ENCODE measurements at places on chromosomes 7 and 10.

GRCh38 chr7:105678811-105679495 is 97.7 kb upstream of the EFCAB10 start:
- no peak for DNase-seq

DNA sequence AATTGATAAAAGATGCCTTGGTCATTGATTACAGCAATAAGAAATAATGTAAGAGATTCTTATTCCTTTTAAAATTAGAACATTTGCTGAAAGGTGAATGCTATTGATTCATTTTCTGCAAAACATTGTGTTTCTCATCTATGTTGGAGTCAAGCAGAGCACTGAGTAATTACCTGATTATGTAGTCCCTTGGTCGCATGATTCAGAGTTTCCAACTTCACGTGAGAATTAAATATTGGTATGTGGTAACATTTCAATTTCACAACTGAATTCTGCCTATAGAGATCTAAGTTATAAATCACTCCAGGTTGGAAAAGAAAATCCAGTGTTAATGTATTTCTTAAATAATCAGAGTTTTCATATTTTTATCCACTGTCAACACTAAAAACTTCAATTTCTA is 701.4 kb downstream of the PHTF2 start:
- no peak for DNase-seq

DNA sequence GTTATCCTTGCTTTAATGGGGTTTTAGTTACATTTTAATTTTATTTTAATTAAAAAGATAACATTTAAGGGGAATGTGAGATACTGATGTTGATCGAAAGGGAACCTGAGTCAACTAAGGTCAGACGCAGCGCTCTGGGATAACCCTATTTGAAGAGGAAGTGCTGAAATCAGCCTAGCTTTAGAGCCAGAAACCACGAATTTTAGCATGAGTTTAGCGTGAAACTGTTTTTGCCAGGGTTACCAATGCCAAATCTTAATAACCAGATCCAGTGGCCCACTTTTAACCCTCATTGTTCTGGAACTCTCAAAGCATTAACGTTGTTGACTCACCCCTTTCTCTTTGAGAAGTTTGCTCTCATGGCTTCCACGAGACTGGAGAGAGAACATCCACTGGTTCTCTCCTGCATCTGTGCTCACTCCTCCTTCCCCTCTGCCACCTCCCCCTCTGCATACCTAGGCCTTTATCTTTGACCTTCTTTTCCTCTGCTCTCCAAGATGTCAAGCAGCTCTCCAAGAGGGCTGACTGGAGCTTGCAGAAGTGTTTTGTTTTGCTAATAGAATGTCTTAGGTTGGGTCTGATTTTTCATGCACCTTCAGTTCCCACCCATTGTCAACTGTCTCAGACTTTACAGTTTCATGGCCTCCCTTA is 198.3 kb upstream of the CELF2 start:
- DNase-seq: no peak

DNA sequence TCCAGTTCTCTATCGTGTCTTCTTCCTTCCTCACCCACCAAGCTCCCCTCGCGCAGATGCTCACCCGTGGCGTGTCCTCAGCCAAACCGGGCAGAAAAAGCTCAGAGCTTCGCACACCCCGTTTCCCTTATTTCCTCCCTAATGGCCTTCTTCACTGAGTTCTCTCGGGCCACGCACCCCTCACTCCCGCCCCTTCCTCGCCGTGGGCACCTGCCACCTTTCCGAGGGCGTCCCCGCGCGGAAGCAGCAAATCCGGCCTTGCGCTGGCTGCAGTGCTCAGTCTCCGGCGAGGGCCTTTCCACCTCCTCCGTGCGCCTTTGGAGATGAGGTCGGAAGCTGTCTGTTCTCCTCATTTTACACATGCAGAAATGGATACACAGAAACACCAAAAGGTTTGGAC is 12.4 kb upstream of the CALML3 start:
- DNase-seq: no peak

- DNase-seq: no peak
These were observed 38.3 kb upstream of the SRGN start for GRCh38 chr10:69049566-69049961.

GRCh38 chr7:107914831-107915230 is 23.8 kb downstream of the DLD start:
- no peak for DNase-seq

DNA sequence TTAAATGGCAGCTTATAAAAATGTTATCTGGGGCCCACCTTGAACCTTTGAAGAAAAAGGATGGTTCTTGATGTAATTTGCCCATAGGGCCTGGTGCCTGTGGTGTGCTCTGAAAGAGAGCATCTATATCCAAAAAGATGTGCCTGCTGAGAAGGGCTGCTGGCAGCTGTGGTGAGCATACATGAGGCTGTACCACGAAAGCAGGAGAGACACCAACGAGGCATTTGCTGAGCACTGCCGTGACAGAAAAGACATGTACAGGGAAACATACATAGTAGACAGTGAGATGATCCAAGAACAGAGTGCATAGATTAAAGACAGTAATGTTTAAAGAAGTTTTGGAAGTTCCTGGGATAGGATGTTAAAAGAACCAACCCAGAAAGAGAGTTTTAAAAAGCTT is 664.5 kb downstream of the PHTF2 start:
- no peak for DNase-seq

DNA sequence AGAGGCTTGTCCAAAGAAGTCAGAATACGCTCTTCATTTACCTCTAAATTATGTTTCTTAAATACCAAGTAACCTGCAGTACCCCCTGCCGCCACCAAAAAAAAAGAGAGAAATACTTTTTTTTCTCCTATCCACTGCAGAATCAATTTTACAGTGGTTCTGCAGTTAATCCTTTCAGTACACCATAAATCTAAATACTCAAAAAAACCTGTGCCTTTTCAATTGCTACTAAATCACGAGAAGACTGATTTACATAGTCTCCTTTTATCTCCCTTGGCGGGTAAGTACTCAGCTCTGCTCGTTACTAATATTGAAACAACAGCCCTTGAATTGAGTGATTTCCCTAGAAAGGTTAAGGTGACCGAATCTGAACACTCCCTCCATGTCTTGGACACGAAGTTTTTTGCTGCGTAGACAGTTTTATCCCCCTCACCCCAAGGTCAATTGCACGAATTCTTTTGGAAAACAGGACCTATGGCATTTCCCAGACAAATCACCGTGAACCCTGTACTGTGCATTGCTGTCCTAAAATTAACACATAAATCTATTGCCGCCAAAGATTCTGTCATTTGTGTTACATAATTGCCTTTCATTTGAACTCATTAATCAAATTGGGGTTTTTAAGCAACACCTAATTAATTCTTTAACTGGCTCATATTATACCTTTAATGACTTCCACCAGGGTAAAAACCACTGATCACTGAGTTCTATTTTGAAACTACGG is 512 bp upstream of the VIM start:
- DNase-seq: no peak

- DNase-seq: no peak
These were observed 242.3 kb downstream of the GLI3 start for GRCh38 chr7:41994746-41995110.

DNA sequence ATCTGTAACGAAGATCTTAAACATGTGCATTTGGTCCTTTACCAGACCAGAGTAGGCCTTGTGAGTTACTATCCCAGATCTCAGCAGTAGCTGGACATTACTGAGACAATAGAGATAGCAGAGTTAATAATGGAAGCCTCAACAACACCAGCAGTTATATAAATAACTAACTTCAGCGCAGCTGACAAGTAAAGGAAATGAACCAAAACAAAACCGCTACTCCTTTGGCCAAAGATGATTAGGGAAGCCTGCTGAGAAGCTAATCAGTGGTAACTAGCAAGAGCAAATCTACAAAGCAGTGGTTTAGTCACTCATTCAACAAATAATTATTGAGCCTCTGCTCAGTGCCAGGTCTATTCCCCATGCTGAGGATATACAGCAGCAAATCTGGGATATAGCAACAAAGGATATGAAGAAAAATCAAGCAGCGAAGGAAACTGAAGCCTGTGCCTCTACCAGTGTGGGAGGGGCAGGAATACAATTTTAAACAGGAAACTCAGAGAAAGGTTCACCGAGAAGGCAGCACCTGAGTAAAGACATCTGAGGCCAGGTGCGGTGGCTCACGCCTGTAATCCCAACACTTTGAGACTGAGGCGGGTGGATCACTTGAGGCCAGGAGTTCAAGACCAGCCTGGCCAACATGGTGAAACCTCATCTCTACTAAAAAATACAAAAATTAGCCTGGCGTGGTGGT is 103.6 kb downstream of the ELMO1 start:
- no peak for DNase-seq

DNA sequence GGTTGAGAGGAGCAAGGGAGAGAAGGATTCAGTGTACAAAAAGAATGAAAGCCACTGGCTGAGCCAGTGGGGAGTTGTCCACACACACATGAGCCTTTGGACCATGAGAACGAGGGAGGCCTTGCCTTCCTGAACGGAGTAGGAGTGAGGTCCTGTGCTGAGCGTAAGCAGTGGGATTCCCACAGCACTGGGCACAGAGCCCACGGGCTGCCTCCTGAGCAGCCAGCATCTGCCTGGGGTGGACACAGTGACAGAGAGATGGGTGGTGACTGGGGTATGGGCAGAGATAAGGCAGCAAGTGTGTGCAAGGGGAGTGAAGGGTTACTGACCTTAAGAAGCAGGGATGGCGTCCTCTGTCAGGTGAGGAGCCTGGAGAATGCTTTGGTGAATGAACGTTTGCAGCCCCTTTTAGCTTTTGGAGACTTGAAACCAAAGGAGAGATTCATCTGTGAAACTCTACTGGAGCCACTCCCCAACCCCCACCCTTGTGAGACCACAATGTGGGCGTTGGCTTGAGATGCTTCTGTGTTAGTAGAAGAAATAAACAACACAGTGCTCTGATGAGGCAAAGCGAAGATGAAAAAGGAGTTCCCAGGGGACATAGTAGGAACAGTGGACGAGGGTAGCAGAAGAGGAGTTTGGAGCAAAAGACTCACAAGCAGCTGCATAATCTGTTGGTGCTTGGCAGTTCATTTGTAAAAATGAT is 56.5 kb downstream of the FIGNL1 start:
- no peak for DNase-seq

DNA sequence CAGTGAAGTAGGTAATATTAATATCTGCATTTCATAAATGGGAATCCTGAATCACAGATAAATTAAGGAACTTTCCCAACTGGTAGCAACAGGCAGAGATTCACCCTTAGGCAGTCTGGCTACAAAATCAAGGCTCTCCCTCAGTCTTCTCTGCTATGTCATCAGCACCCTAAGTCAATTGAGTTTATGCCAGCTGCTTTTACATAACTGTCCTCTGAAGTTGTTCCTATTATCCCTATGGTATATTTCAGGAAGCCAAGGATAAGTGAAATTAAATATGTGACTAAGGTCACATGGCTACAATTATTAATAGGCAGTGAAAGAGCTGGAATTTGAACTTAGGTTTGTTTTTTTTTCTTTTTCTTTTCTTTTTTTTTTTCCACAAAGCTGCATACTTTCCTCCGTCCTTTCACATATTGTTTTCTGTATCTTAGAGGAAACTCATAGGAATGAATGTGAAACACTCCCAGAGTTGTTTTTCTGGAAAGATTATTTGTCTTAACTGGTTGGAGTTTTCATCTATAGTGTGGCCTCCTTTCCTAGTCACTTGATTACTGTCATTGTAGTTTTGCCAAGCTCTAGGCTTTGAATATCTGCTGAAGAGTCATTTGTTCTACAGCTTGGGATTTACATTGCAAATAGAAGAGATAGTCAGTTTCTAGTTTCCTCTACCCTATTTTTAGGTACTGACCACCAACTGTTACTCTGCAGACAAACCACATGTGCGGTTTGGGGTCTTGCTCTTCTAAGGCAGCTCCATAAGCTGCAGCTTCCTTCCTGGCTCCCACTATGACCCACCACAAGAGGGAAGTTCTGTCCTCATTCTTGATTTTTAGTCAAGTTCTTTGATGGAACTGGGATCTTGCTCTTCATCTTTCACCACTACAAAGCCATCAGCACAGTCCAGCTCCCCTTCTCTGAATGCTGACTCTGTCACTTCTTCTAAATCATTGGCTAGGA is 338.0 kb upstream of the KIAA1217 start:
- DNase-seq: no peak

GRCh38 chr10:12943425-12943824 is 58.1 kb downstream of the CCDC3 start:
- DNase-seq: no peak

- DNase-seq: no peak
These were observed 108.3 kb downstream of the AOAH start for GRCh38 chr7:36615852-36616540.

DNA sequence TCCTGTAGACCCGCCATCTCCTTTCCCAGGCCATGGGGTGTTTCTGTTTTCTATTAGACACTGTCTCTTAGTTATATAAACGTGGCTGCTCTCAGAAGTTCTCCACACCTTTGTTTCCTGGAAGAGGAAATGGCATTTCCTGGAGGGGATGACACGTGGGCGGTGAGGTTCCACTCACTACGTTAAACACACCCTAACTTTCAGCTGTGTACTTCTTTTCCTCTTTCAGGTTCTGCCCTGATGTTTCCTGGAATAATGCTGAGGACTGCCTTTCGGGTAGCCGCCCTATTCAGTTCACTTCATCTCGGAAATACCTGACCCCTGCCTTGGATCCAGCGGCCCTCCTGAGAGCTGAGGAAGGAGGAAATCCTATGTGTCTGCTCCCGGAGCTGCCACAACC is 3.4 kb upstream of the PRKCQ start:
- DNase-seq: no peak

DNA sequence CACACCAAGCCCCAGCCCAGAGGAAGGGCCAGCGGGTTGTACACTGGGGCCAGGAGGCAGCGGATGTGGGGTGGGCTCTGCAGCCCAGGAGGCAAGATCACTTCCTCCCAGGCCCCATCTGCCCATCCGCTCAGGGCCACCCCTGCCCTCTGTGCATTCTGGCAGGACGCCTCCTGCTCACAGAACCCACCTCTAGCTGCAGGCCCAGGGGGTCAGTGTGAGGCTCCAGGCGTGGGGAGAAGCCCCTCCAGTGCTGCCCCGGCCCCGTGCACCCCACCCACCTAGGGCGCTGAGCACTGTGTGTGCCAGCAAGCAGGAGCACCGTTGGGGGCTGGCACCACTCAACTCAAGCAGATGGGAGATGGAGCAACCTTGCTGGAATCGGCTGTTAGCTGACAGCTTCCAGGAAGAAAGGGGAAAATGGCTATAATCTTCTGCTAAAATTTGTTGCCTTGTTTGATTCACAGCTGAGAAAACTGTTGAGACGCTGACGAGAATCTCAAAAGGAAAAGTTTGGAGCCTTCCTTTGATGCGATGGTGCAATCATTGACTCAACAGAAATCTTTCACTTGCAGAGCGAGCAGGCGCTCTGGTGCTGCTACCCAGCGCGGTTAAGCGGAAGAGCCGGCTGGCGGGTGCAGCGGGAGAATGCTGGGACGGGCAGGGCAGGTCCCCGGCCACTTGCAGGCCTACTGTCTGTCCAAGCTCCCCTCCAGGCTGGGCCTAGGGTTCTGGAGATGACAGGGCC is 276.1 kb downstream of the ELFN1 start:
- DNase-seq: no peak

GRCh38 chr7:151212626-151213025 is 2.3 kb upstream of the H2BK1 start:
- no peak for DNase-seq
